ENCODE measurements at places on chromosomes 4 and X.

DNA sequence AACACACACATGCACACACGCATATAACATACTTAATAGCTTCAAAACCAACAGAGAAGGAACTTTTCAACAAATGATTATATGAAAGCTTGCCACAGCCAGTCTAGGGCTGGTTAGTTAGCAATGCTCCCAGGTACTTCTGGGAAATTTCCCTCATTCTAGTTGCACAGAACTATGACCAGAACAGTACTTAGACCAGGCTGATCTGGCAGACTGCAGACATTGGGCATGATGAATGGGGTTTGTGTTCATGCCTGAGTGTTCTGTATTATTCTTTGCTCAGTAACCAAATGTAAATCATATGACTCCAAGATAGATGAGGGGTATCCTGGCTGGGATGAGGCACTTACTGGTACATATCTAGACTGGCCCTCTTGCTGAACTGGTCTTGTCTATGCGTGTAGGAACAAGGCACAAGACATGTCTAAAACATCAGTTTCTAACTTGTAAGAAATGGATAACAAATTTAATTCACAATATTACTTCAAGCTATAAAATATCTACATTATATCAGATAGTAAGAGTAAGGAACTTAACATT is 50.3 kb upstream of the GEMIN8 start:
- no peak for DNase-seq

DNA sequence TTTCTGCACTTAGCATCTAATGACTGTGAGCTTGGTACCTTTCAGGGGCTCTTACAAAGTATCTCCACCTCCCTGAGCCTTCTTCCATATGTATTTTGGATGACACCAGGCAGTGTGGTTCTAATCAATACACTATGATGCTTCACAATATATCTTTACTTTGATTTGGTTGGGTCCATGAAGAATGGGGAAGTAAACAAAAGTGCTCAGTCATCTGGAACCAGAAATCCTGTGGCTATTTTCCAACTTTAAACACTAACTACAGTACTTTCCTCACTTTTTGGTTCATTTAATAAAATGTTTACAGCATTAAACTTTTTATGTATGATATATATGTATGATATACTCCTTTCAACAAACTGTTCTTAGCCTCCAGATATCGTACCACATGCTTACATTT is 216.4 kb upstream of the AFF2 start:
- DNase-seq, result no peak

- no peak for DNase-seq
Measured at GRCh38 chr4:5719350-5720055, 8.5 kb downstream of the EVC start.

- no peak for DNase-seq
Measured at GRCh38 chr4:74284053-74284452, 24.2 kb upstream of the EPGN start.

DNA sequence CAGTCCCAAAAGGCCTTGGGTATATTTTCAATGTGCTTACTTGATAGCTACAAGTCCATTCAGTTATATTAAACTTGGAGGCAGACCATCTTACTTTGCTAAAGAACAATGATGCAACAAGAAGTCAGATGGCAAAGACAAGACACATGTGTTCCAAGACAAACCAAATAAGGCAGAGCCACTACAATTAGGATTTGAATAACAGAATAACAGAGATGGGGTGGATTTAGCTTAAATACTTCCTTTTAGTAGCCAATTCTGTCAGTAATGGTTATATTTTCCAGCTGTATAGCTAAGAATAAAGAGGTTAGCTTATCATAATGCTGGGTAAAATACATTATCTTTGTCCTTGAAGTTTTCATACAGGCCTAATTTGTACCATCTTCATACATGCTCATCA is 37.7 kb upstream of the FRAS1 start:
- no peak for DNase-seq

- no peak for DNase-seq
Measured at GRCh38 chr4:7821245-7822136, 118.2 kb downstream of the AFAP1 start.

DNA sequence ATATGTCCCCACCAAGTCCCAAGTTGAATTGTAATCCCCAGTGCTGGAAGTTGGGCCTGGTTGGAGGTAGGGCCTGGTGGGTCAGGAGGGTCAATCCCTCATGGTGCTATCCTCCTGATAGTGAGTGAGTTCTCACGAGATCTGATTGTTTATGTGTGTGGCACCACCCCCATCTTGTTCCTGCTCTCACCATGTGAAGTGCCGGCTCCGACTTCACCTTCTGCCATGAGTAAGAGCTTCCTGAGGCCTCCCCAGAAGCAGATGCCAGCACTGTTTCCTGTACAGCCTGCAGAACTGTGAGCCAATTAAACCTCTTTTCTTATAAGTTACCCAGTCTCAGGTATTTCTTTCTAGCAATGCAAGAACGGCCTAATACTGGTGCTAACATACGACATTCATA is 22.7 kb upstream of the TMEM33 start:
- no peak for DNase-seq

- no peak for DNase-seq
Measured at GRCh38 chrX:97763981-97764380, 880.3 kb downstream of the RPA4 start.
